ENCODE measurements at places on chromosomes 13 and 19. TPM values are rescaled to one million over a fixed set of nuclear protein-coding genes. Genes with fewer than 3 reads are reported as not detected.

LILRA2 gene
- total RNA-seq = 1.5 TPM

- no peak for DNase-seq
These were observed 3.6 kb downstream of the ADGRE1 start for GRCh38 chr19:6890938-6891337.

GRCh38 chr19:7540761-7541474 lies 5.4 kb downstream of the PNPLA6 start:
- DNase-seq = no peak

DNA sequence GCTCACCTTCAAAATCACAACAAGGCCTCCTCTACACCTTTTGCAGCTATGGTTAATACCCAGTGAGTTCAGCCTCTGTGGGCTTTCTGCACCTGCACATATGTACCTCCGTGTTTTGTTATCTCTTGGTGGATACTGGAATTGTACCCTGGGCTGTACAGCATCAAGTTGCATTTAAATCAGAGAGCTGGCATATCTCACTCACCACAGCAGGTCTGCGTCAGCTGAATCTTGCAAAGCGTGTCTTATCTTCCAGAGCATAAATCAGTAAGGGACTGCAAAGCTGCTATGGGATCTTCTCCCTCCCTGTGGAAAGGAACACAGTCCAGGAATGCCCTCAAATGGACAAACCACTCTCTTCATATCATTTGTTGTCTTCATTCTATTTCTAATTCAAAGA lies 1048.7 kb downstream of the UQCRFS1 start:
- no peak for DNase-seq

DNA sequence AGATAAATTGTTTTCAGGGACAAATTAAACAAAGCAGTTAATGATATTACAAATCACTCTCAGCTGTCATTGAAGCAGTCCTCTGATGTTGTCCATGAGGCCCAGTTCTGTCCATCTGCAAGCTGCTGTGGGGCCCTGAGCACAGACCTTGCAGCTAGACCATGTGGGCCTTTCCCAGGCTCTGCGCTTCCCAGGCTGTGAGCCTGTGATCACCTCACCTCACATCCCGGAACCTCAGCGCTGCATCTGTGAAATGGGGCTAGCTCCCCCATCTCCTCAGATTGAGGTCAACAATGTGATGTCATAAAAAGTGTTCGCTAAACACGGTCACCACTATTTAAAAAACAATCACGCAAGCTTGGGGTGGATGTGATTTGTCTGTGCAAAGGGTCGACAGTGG lies 51.9 kb upstream of the UQCRFS1 start:
- peak; percentile 1 for DNase-seq

- DNase-seq = no peak
These were observed 91.5 kb upstream of the MCF2L start for GRCh38 chr13:112877539-112877938.

Measured in dorsolateral prefrontal cortex (tissue), 122 donors.